ENCODE measurements at places on chromosomes 12 and 14.

DNA sequence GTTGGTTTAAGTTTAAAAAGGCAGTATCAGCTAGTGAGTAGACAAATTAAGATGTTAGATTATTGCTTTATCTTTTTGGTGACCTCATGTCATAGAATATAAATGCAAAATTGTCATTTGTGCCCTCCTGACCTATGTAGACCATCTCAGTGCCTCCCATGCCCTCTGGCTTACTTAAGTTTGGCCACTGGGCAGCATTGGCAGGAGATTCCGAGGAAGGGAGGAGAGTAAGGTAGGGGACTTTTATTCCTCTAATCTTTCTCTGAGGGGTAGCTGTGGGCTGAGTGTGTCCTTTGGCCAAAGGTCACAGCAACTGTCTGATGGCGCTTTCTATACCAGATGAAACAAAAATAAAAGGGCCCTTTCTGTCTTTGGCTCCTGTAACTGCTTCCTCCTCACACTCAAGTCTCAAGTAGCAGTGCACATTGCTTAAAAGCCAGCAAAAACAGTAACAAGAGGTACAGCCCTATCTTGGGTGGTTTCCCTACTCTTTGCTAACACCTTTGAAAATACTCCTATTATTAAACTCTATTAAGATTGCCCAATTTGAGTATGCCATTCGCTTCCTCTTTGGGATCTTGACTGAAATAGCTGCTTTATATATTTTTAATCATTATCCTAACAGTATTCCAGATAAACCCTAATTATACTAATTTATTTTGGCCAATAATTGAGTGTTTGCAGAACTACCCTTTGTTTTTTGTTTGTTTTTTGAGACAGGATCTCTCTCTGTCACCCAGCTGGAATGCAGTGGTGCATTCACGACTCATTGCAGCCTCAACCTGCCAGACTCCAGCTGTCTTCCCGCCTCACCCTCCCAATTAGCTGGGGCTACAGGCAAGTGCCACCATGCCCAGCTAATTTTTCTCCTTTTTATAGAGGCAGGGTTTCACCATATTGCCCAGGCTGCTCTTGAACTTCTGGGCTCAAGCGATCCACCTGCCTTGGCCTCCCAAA, 56.5 kb upstream of the KCNH3 start:
- no peak for DNase-seq

- no peak for DNase-seq
These were observed 2.3 kb downstream of the HMGA2 start for GRCh38 chr12:65826353-65827171.

- peak; percentile 56 for DNase-seq
These were observed 60.9 kb upstream of the OR4E1 start for GRCh38 chr14:21734457-21735074.

- DNase-seq, result no peak
These were observed 2.2 kb downstream of the ZDHHC17 start for GRCh38 chr12:76766161-76766560.

DNA sequence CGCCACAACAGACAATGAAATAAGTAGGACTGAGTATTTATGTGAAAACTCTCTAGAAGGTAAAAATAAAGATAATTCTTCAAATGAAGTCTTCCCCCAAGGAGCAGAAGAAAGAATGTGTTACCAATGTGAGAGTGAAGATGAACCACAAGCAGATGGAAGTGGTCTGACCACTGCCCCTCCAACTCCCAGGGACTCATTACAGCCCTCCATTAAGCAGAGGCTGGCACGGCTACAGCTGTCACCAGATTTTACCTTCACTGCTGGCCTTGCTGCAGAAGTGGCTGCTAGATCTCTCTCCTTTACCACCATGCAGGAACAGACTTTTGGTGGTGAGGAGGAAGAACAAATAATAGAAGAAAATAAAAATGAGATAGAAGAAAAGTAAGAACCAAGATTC, 82.7 kb downstream of the VEZT start:
- no peak for DNase-seq

DNA sequence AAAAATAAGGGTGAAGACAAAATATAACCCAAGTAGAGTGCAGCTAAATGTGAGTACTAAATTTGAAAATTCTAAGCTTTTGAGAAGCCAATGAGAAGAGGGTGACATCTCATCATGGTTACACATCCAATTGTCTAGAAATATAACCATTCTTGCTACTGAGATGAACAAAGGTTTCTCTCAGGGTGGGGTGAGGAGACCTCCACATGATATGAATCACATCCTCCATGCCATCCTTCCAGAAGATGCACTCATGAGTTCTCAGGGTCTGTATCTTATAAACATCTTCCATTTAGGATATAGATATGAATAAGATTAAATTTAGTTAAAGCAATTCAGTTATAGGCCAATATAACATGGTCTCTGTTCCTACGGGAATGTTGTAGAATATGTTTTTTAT, 38.9 kb upstream of the E2F7 start:
- DNase-seq, result no peak

DNA sequence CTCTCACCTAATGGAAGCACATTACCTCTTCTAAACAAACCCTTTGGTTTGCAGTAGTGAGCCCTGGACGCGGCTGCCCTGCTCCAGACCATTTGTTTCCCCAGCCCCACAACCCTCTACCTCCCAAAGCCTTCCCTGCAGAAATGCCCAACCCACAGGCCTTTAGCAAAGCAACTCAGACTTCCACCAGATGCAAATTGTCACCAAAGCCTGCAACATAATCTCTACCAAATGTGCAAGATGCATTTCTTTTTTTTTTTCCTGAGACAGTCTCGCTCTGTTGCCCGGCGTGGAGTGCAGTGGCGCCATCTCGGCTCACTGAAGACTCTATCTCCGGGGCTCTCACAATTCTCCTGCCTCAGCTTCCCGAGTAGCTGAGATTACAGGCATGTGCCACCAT, 56.2 kb downstream of the VWF start:
- no peak for DNase-seq

- no peak for DNase-seq
These were observed 48.2 kb downstream of the NELL2 start for GRCh38 chr12:44827832-44828438.

GRCh38 chr12:51714666-51715065, 123.6 kb downstream of the SCN8A start:
- DNase-seq, result no peak

GRCh38 chr14:104373055-104373854, 206.3 kb upstream of the C14orf180 start:
- no peak for DNase-seq

GRCh38 chr12:53059434-53060063, 9.7 kb downstream of the TNS2 start:
- DNase-seq, result no peak

- DNase-seq, result no peak
These were observed 78.8 kb upstream of the VRK1 start for GRCh38 chr14:96718407-96718806.

DNA sequence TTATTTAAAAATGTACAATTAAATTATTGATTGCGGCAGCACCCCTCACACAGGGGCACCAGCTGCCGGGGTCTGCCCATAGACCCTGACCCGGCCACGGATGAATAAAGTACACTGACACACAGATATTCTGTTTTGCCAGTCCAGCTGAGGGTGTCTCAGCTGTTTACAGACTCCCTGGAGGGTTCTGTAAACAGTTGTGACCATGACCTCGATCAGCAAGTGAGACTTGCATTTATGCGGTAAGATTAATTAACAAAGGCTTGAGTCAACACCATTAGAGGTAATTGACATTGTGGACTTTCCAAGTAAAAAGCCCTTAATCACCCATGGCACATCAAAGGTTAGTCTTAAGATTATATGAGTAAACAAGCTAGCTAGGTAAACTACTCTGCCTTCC, 94.3 kb downstream of the FUT8 start:
- no peak for DNase-seq

GRCh38 chr14:99590746-99591555, 13.1 kb downstream of the CCDC85C start:
- DNase-seq, result no peak

DNA sequence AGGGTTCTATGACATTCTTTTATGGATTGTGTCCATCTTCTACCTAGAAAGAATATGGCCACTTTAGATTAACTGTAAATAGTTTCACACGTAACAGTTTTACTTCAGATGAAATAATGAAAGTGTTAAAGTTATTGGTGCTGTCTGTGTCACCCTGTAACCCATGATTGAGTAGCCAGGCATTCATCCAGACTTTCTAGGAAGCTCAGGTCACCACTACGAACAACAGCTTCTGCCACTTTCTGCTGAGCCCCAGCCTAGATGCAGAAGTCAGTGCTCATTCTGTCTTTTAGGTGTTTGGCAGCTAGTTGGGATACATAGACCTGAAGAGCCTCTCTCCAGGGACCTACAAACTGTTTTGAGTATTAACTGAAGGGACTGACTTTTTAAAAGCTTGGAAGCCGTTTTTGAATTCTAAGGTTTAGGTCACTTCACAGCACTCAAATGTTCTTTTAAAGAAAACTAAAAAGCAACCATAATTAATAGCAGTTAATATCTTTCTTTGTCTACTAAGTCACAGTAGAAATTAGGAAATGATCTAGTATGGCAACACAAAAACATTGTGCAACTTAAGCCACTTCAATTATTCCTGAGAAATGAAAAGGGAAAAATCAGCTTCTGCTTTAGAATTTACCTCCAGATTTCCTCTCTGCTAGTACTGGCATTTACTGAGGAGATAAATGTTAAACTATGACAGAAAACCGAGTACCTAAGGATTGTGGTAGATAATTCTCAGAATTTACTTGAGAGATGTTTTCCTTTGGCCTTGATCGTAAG, 266.9 kb downstream of the CCDC91 start:
- no peak for DNase-seq

DNA sequence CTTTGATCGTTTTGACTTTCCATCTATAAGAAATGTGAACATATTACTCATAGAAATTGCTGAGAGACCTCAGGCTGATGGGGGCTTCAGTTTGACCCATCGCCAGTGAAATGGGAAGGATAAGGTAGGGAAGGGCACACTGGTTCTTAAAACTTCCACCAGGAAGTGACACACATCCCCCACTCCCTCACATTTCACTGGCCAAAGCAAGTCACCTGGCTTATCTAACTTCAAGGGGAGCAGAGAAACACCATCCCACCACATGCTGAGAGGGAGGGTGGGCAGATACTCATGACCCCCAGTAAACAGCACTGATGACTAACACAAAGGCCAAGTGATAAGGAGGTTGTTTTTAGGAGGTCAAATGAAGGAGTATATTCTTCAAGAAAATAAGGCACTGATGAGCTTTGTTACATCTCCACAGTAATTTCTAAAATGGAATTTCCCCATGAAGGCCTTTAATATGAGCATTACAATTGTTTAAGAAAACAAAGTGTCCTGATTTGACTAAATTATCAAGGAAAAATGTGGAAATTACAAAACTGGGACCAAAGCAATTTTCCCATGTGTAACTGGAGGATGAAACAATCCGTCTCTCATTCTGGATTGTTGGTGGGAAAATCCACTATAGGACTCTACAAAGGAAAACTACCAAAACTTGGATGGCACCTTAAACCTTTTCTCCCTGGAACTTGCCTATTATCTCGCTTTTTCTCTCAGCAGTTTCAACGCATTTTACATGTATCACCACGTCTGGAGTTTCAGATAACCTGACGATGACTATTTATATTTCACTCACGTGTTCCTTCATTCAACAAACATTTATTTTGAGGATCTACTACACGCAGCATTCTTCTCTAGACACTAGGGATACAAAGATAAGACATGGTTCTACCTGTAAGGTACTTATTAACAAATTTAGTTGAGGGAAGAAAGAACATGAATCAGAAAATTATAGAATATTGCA, 91.8 kb upstream of the EEA1 start:
- no peak for DNase-seq

GRCh38 chr12:6792522-6793201, 3.3 kb downstream of the CD4 start:
- peak; percentile 78 for DNase-seq

- DNase-seq, result no peak
These were observed 117.1 kb downstream of the SYT10 start for GRCh38 chr12:33322519-33322918.

DNA sequence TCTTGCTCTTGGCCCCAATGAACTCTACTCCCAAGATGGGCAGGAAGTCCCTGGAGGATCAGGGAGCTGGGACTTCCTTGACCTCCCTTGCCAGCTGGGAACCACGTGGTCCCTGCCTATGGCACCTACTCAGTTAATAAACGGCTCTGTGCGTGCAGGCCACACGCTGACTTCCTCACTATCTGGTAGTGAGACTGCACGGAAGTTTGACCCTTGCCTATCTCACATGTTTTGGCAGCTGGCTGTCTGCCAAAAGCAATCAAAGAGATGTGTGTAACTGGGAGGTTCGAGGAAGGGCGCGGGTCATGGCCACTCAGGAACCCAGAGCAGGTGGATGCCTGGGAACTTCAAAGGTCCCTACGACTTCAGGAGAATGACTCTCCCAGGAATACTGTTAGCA, 57.9 kb downstream of the RFLNA start:
- no peak for DNase-seq
